ENCODE measurements at places on chromosomes 2 and 18.

- peak; percentile 80 for DNase-seq
These were observed 252.9 kb downstream of the PRKCE start for GRCh38 chr2:45904267-45904945.

DNA sequence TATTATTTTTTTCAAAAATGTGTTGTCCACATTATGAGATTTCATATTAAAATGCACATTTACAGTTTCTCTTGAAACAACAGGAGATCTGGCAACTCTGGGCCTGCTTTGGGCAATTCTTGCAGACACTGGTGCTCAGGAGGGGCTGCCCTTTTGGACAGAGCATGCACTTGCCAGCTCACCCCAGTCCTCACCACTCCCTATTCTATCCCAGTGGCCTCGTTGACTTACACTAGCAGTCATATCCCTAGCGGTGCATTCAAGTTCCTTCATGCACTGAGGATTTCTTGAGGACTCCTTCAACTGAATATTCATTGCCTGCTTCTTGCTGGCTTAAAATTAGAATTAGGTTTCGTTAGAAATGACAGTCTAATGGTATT, 87.9 kb upstream of the FHL2 start:
- no peak for DNase-seq

DNA sequence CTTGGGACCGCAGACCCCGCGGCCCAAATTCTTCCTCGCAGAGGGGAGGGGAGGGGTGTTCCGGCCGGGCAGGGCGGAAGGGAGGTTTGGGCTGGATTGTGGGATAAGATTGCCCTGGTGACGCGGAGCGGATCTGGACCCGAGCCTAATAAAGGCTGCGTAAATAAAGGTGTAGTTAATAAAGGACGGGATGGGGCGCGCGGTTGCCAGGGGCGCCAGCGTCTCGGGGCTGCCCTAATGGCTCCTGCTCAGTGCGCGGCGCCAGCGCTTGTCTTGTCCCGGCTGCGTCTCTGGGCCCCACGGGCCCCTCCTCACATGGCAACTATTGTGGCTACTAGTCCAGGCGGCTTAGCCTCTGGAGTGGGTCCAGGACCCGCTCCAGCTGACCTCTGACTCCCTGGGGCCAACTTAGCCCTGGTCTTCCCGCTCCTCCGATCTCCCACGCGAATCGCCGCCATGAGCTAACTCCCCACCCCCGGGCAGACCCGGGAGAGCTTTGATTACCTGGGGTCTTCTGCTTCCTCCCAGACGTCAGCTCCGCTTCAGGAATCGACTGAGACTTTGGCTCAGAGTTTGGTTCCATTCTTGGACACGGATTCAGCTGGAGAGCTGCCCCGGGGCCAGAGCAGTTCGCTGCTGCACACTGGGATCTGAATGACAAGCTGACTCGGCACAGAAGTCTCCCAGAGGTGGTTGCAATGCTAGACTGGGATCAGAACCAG, 36.5 kb downstream of the SLC25A52 start:
- peak; percentile 35 for DNase-seq

GRCh38 chr18:60099709-60100108, 199.9 kb downstream of the PMAIP1 start:
- DNase-seq, result peak; percentile 6

GRCh38 chr2:122168799-122169198, 413.3 kb downstream of the TSN start:
- no peak for DNase-seq

GRCh38 chr2:209636076-209636475, 135.6 kb upstream of the UNC80 start:
- DNase-seq, result peak; percentile 11

DNA sequence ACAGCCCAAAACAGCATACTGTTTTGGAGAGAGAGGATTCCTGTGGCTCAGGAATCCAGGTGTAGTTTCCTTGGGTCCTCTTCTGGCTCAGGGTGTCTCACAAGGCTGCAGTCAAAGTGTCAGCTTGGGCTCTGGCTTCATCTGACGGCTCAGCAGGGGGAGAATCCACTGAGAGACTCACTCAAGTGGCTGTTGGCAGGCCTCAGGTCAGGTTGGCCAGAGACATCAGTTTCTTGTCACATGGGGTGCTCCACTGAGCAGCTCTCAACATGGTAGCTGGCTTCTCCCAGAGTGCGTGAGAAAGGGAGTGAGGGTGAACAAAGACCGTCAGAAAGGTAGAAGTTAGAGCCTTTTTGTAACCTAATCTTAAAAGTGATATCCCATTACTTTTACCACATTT, 168.4 kb downstream of the SOCS6 start:
- DNase-seq, result no peak

DNA sequence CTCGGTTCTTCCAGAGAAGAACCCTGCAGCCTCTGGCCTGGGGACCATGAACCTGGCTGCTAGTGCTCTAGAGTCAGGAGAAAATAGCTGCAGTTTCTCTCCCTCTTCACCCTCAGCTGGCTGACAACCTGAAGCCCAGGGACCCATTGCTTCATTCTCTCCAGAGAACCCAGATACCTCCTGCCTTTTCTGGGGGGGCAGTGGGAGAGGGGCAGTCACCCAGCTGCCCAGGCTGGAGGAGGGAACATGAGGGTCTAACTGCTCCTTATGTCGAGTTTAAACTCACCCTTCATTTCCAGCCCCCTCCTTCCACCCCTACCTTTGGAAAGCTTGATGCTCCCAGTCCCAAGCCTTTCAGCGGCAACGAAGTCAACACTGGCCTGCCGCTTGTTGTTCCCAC, 7.6 kb upstream of the ZFAND2B start:
- DNase-seq, result no peak

DNA sequence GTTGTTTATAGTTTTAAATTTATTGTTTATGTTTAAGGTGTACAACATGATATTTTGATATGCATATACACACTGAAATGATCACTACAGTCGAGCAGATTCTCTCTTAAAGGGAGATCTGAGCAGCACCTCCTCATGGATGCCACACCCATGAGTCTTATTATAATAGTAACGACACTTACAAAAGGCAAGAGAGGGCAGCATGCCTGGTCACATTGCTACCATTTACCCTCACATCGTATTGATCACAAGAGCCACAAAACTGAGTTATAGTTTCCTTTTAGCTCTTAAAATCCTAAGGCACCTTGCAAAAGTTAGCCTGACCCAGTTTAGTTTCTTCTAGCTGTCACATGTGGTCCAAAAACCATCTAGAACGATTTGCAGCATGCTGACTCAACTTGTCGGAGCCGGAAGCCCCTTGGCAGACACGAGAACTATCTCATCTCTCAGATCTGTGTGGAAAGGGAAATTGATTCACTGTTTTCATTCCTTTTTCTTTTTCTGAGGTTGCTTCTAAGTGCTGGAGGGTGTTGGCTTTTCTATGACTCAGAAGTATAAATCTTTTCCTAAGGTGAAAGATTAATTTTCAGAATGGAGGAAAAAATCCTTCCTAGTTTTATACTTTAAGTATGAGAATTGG, 85.3 kb downstream of the CDC42EP3 start:
- peak; percentile 51 for DNase-seq

GRCh38 chr2:109342930-109343329, 213.9 kb downstream of the SH3RF3 start:
- no peak for DNase-seq

GRCh38 chr18:59492756-59493421, 133.8 kb upstream of the LMAN1 start:
- no peak for DNase-seq

DNA sequence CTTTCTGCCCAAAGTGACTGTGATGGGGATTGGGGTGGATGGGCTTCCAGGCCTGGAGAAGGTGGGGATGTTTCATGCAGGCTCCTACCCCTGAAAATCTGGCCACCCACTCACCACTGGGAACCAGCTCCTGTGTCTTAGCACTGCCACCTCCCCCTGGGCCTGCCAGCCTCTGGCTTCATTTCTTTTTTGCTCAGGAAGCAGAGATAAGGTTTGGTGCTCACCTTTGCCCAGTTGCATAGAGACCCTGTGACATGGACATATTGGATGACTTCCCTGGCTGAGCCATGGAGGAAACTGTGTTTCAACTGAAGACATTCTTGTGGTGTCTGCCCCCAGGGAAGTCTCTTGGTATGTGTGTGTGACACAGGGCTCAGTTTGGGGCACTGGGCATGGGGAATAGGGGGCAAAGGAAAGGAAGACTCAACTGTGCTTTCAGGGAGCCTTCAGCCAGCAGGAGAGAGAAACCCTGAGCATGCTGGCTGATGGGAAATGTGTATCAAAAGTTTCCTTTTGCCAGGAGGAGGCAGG, 16.7 kb downstream of the CTIF start:
- no peak for DNase-seq

DNA sequence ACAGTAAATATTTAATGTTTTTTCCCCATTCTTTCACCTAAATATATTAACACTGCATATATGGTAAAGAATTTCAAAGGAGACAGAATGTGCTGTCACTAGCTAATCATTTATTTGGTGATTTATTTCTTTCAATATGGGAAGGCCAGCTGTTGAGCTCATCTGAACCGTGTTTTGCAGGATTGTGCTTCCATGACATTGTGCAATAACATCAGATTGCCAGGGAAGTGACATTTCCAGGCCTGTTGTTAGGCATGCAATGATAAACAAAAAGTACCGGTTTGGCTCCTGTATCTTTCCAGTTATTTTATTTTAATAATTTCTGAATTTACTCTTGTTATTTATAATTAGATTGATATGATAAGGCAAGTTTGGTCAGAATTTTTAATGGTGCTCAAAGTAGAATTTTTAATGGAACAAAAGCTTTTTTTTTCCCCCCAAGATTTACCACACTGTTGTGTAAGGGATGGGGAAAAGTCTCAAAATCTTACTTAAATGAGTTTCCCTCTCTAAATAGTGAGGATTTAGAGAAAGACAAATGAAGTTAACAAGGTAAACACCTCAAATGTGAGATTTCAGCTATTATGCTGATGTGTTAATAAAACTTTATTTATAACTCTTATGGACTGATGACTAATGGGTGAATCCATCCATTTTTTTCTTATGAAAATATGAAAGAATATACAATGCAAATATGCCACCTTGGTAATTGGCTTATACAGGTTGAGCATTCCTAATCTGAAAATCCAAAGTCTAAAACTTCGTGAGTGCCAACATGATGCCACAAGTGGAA, 52.7 kb downstream of the MALT1 start:
- no peak for DNase-seq

DNA sequence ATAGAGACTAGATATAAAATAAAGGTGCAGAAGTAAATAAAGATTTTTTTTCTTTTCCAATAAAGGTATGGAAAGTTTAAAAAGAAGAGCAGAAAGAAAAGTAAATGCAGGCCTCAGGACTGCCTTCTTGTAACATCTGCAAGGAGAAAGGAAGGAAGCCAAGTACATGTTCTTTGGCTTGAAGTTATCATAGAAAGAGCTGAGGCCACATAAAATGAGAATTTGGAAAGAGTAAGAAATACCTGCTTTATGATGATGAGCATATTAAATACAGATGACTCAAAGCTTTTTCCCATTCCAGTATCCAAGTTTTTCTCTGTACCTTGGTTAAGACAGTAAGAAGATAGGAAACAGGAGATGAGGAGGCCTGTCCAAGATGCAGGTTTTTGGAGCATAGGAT, 25.3 kb upstream of the UBE2E3 start:
- DNase-seq, result peak; percentile 62

DNA sequence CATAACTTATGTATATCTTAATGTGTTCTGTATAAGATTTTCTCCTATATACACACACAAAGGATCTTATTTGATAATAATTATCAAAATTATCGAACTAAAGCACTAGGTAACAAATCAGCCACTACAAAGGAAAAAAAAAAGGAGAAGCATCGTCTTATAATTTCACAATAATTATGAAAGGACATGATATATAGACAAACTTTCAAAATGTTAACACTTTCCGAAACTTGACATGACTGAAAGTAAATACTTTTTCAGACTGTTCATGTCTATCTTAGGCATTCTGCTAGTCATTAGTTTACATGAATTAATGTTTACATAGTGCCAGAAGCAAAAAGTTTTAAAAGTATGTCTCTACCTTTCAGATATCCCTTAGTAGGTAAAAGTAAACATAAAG, 7.3 kb upstream of the NR4A2 start:
- no peak for DNase-seq

DNA sequence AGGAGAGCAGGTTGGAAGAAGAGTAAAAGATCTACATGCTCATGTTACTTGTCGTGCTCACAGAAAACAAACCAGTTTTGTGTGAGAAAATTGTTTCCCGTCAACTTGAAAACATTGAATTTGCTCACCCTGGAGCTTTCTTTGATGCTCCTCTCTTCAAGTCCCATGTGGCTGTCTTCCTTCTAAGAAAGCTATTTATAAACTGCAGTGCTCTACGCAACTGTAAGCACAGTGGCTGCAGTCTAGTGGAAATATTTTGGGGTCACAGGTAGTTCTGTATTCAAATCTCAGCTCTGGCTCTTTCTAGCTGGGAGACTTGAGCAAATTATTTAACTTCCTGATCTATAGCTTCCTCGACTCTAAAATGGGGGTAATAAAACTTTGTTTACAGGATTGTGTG, 211.8 kb downstream of the PLCL1 start:
- DNase-seq, result peak; percentile 7

Measured in tongue (tissue), 3 donors.